Effector memory CD4-positive, alpha-beta T cell (primary cell): ENCODE measurements at places on chromosomes 4 and X.

GRCh38 chr4:54542540-54543041 lies 115.2 kb upstream of the KIT start:
- DNase-seq = no peak

GRCh38 chrX:43661521-43662240 lies 5.6 kb downstream of the MAOA start:
- no peak for DNase-seq

DNA sequence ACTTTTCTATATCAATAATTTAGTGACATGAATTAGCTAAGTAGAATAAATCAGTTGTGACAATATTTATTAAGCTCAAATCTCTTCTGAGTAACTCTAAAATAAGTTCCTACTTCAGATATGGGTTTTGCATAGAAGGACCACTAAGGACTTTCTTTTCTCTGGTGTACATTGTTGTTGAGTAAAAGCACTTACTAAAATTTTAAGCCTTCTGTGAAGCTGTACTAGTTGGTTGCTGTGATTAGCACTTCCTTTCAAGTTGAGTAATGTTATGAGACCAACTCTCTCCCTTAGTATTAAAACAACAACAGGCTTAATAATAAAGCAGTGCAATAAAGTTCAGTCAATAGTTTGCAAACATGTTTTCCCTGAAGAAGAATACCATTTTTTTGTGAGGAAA lies 667.4 kb upstream of the NDST4 start:
- DNase-seq = no peak

- DNase-seq = no peak
These were observed 48.3 kb upstream of the NOCT start for GRCh38 chr4:138967313-138967712.

DNA sequence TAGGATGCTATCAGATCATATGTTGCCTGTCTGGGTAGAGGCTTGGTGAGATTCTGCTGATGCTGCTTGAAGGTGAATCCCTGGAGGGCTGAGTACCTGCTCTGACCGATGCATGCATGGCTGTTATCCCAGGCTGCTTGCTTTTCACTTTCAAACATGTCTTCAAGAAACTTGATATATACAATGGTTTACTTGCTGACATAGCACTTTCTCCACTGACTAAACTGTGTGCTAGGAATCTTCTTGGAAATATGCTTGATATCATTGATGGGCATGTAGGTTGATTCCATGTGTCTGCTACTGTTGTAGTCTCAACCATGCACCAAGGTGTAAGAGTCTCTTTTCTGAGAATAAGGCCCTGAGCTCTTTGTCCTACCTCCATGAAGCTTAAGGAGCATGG lies 79.6 kb upstream of the WDR1 start:
- DNase-seq = no peak

DNA sequence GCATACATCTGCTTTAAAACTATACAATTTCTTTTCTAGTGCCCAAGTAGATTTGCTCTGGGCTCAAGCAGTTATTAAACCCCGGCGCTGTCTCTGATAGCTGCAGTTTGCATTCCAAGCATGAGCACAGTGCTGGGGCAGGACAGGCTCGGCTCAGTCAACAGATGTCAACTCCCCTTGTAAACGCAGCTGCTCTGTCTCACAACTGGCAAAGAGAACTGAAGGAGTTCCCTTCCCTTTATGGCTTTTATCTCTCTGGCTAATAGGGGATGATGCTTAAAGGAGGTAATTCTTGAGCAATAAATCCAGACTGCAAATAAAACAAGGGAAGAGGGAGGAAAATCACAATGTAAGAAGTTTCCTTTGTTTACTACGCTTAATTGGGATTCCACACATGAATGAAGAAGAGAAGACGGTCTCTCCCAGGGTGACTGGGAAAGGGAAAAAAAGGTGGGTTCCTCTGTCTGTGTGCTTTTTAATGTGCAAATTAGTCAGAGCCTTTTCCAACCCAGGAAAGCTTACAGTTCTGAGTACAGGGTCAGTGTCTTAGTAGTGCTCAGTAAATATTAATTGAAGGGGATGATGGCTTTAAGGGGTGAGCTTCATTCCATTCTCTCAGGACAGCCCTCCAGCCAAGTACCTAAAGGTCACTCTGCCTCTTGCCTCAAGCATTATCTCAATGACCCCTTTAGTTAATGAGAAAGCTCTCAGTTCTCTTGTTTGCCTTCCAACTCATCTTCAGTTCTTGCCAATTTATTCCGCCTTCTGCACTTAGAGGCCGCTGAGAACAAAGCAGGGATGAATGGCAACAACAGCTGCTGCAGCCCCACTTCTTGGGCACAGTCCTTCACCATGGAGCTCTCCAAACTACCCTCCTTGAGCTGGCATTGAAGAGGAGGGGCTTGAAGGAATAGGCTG lies 155.7 kb upstream of the JADE1 start:
- no peak for DNase-seq

GRCh38 chr4:182169987-182170386 lies 73.2 kb upstream of the TENM3 start:
- DNase-seq = no peak

GRCh38 chr4:99417125-99417524 lies 18.0 kb downstream of the ADH7 start:
- DNase-seq = no peak

GRCh38 chr4:184398741-184399511 lies 75.4 kb downstream of the IRF2 start:
- no peak for DNase-seq

DNA sequence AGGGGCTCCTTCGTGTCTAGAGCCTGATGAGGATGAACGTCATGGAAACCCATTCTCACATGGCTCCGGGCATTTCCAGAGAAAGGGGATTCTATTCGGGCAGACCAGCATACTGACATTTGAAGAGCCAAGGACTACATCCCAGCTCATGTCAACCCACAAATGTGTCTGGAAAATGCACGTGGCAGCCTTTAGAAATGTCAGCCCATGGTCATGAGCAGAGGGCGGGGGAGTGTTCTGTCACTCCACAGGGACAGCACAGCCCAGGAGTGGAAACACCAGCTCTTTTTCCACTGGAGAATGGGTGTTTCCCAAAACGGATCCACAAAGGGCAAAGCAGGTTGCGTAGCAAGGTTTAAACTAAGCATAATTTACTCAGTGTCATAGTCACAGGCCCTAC lies 207.0 kb downstream of the BCOR start:
- no peak for DNase-seq

- DNase-seq = peak; percentile 46
These were observed at the start of gene IRAK1 for GRCh38 chrX:154019633-154020528. Gene IRAK1 (minus strand): TSS chrX:154019902. CDS start chrX:154019812, 90 bp downstream.
